ENCODE measurements at places on chromosomes 16 and 17.

DNA sequence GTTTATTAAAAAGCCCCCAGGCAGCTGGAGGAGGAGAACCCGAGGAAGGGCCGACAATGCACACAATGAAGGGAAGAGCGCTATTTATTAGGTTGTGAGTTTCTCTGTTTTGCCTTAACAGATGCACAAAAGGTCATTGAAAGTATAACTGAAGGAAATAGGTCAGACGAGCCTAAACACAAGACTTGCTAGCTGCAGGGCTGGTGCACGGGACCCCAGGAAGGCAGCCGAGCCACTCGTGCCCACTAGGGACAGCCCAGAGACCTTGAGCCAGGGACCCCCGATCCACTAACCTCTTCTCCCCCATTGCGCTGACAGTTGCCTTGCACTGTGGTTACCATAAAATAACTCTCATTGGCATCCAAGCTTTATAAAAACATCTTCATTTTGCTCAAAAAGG is 11.3 kb downstream of the LITAFD start:
- no peak for DNase-seq

DNA sequence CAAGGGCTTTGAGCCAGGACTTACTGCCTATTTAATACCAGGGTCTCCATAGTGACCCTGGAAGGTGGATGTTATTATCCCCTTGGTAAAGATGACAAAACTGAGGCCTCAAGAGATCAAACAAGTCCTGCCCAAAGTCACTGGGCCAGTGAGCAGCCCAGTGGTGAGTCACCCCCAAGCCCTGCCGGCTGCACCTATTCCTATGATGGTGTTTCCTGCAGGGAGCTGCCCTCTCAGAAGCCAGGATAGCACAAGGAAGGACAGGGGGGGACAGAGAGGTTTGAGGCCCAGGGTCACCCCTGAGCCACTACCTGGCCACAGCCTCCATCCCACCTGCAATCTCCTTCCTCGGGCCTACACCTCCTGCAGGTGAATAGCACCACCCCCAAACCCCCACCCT is 90.9 kb downstream of the SDK2 start:
- DNase-seq: no peak

DNA sequence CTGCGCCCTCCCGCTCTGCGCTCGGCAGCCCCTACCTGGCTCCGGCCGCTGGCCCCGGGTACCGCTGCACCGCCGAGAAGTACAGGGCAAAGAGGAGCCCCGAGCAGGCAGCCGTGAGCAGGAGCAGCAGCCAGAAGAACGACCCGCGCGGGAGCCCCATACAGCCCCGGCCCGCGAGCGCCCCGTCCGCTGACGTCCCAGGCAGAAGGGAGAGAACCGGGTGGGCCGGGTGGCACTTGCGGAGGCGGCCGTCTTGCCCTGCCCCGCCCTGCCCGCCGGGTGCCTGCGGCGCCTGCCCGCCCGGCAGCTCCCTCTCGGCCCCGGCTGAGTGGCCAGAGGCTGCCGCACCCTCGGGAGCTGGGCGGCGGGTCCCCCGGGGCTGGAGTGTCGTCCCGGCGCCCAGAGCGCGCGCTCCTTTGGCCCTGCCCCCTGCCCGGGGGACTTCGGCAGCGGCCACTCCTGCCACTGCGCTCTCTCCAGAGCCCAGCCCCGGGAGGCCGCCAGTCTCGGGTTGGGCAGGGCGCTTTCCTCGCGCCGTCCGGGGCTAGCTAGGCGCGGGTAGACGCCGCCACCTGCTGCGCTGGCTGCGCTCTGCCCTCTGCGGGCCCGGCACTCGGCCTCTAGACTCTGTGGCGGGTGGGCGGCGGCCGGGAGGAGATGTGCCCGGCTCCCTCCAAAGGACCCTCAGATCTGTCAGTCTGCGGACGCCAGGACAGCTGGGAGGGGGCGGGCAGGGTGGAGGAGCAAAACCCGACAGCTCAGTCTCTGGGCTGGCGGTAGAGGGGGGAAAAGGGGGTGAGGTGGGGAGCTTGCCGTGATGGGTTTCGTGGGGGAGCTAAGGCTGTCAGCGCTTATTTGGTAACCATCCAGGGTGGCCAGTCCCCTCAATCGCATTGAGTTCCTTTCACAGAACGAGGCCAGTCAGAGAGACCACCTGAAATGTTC is at the start of gene ST6GALNAC2:
ST6GALNAC2 (minus strand) TSS at position 212 of the 945 bp plus-strand sequence; CDS start at position 160, 52 bp downstream.
- DNase-seq: peak; percentile 34

DNA sequence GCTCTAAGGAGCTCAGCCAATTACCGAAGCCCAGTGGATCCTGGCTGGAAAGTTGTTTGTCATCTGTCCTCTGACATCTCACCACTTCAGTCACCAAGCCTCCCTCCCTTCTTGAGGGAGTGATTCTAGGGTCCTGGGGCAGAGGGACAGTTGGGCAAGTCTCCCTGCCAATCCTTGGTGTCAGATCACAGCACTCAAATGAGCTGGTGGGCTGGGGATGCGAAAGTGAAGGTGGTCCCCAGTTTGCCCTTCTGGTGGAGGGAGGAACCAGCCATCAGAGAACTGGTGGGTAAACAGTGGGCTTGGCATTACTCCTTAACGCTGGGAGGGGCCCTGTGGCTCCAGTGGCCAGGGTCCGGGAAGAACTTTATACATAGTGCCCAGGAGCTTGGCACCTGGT is 4.4 kb upstream of the CALB2 start:
- DNase-seq: no peak

DNA sequence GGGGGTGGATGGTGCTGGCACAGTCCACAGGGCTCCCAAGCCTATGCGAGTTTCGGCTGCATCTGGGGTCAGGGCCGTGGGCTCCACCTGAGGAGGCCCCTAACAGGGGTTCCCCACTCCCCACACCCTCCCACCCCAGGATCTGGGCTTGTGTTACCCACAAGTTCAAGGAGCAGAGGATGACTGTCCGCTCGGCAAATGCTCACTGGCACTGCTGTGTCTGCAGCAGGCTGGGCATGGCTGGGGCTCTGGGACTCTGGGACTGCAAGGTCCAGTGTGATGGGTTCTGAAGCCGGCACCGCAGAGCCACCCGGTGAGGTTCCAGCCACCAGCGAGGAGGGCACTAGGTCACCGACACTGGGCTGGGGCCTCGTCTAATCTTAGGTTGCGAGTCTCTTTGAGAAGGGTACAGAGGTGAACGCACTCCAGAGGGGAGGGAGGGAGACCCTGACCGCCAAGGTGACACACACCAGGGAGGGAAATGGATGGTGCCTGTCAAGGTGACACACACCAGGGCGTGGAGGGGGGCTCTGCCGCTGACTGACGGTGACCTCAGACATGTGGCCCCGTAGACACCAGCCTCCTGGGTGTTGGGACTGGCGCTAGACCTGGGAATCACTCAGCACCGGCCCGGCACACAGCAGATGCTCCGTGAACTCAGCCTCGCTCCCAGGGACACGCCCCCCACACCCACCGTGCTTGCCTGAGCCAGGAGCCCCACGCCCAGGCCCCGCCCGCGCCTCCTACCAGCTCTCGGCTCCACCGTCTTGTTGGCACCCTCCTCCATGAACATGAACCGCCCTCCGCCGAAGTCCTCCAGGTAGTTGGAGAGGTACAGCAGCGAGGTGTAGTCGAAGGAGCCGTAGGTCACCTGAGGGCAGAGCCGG is 20.5 kb upstream of the HEXD start:
- DNase-seq: no peak

GRCh38 chr16:55499951-55500529 is 8.8 kb upstream of the LPCAT2 start:
- DNase-seq: no peak

GRCh38 chr17:42979511-42980273 is at the start of gene PTGES3L:
TSS of gene PTGES3L (minus strand) at chr17:42980080. CDS start at chr17:42980053, 27 bp downstream.
- peak; percentile 34 for DNase-seq

DNA sequence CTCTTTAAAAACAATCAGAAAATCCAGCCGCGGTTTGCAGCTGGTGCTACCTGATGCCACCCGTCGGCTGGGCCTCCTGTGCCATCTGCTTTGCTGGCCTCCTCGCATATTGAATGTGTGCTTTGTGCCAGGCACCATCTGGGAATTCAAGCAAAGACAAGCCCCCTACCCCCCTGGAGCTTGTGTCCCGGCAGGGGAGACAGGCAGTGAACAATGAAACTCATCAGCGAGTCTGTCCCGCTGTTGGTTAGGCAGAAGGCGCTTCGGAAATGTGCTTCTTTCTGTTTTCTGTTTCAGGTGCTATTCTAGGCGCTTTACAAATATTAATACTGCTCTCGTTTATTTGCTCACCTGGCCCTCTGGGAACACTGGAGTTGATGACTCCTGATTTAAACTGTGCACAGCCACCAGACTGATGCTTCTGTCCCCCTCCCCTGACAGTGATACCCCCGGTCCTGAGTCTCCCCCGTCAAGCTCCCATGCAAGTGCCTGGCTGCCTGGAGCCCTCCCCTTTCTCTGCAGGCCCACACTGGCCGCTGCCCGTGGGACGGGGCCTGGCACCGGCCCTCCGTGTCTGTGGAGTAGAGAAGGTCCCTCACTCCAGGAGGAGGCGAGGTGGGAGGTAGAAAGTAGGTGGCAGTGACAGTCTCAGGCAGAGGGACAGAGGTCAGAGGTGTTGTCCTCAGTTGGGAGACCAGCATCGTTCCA is 126.1 kb upstream of the PLCG2 start:
- DNase-seq: no peak

DNA sequence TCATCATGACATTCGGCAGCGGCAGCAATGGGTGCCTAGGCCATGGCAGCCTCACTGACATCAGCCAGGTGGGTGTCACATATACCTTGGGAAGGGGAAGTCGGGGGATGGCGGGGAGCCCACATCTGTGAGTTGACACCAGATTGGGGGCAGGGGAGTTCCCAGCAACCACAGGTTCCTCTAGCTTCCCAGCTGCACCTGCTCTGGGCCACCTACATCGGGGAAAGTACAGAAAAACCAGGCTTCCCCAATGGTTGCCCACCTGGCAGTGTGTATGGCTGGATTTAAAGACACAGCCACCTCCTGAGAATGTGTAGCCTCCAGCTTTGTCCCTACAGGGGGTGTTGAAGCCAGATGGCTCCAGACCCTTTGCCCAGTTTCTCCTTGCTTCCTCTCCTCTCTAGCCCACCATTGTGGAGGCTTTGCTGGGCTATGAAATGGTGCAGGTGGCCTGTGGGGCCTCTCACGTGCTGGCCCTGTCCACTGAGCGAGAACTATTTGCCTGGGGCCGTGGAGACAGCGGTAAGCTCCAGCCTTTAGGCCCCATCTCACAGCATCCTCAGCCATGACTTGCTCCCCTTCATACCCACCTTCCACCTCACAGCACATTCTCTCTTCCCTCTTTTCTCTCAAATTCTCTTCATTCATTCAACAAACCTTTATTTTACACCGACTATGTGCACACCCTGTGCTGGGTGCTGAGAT is 5.0 kb upstream of the TRAF4 start:
- peak; percentile 74 for DNase-seq

- DNase-seq: no peak
Measured at GRCh38 chr17:29451121-29451742, 61.1 kb downstream of the TAOK1 start.

GRCh38 chr17:18377437-18378204 is at the start of gene EVPLL:
TSS of gene EVPLL (plus strand) at chr17:18377778. CDS start at chr17:18380938, 3,160 bp downstream.
- DNase-seq: no peak

- no peak for DNase-seq
Measured at GRCh38 chr16:10039220-10040096, 142.8 kb downstream of the GRIN2A start.

DNA sequence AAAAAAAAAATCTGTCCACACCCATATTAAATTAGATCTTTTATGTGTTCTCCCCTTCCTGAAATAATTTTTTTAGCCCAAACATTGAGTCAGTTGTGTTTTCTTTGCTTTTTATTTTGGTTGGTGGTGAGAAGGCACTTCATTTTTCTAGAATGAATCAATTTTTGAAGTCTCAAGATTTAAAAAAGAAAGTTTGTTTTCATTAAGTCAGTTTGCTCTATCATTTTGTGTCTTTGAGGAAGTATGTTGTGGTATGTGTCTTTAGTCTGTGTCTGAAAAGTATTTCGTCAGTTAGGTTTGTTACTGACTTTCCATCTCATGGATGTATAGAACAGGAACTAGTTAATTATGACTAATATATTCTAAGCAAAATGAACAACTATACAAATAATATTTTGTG is 3.8 kb downstream of the IGF2BP1 start:
- DNase-seq: no peak

- DNase-seq: peak; percentile 69
Measured at GRCh38 chr17:27602721-27603420, 28.1 kb upstream of the LGALS9 start.

DNA sequence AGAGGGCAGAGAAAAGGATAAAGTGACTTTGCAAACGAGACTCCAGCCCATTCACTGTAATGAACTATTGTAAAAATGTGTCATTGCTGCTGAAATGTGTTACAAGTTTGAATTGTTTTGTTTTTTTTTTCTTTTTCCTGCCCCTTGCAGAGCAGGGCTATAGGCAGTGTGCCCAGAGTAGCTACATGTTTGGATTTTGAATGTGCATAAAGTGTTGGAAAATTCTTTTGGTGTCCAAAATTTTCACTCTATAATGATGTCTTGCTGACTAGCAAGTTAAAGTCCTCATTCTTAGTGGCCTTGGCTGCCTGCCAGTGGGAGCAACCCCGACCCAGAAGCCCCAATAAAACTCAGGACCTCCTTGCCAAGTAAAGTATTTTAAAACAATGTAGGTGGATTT is 66.5 kb downstream of the IGF2BP1 start:
- DNase-seq: no peak

DNA sequence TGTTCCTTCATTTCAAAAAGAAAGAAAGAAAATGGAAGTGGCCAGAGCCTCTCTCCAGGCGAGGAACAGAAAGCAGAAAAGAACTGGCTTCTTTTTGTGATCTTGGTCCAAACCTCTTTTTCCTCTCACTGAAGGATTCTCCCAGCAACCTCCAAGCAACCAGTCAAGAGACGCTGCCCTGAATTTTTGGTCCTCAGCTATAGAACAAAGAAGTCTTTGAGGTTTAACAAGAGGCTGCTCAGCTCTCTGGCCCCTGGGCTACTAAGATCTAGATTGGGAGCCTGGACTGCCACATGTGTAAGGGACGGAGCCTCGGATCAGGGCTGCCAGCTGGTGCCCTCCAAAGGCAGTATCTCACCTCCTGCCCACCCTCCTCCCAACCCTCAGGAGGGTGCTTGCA is 62.6 kb downstream of the AXIN2 start:
- no peak for DNase-seq

GRCh38 chr17:81926451-81927151 is 934 bp downstream of the MAFG start:
- peak; percentile 76 for DNase-seq

GRCh38 chr16:78034530-78034929 is 12.2 kb downstream of the CLEC3A start:
- no peak for DNase-seq

- DNase-seq: no peak
Measured at GRCh38 chr17:40354221-40355122, 10.1 kb downstream of the GJD3 start.

GRCh38 chr16:28213396-28213795 is 1.6 kb upstream of the XPO6 start:
- no peak for DNase-seq

DNA sequence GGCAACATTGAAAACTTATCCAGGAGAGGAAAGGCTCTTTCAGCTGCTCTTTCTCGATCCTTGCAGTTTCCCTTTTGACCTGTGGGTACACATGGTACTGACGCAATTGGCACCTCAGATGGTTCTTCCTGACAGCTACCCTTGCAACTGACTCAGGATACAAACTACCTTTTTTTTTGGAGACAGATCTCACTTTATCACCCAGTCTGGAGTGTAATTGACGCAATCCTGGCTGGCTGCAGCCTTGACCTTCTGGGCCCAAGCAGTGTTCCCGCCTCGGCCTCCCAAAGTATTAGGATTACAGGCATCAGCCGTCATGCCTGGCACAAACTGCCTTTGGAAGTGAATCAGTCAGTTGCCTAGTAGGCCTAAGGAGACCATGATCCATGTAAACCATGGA is 607.2 kb downstream of the WWOX start:
- DNase-seq: no peak

All from activated naive CD4-positive, alpha-beta T cell treated with anti-CD3 and anti-CD28 coated beads, Interleukin-2, amount 50 U/mL, for 16 hours (primary cell).